ENCODE measurements at places on chromosomes 1 and 21.

DNA sequence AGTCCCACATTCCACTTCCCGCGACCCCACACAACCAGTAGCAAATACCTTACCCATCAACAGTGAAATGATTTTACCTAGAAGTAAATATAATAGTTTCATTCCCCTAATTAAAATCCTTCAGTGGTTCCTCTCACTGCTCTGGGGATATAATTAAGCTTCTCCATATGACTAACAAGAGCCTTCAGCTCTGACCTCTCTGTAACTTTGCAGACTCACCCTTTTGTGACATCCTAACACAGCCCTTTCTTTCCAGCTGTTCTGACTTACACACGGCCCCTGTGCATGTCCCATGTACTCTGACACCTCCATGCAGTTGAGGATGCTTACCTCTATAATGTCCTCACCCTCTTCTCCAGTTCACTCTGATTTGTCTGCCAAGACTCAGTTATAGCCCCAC lies 137.3 kb upstream of the SPAG17 start:
- DNase-seq, result no peak

GRCh38 chr1:240093120-240093961 lies 1.7 kb downstream of the FMN2 start:
- peak; percentile 62 for DNase-seq

DNA sequence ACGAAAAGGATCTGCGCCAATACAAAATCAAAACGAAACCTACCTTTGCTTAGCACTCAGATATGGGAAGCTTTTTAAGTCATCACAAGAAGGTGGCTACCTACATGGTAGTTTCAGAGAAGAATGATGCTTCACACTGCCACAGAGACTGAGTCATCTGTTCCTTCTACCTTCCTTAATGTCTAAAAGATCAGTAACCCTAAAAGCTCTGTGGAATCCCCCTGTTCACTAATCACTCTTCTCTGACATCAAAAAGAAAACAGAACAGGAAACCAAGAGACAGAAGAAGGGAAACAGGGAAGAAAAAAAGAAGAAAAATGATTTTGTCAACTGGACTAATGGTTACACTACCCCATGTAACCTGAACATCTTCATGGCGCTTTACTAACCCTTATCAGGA lies 177.2 kb downstream of the SMYD3 start:
- DNase-seq, result no peak

DNA sequence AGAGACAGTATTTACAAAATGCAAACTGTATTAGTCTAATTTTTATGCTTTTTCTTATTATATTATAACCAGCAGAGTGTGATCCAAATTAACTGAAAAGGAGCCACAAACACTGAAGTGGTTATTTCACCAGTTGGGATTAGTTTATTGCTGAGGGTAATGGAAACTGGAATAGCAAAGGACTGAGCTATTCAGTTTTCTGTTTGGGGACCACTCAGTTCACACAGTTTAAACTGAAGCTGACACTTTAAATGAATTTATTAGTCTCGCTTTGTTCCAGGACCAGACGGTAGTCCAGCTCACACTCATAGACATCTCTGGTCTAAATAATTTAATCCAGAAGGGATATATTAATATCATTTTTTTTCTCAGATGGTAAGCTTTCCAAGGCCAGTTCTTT lies 410.7 kb downstream of the LTN1 start:
- DNase-seq, result no peak

GRCh38 chr1:151326619-151327222 lies 495 bp downstream of the PI4KB start:
- peak; percentile 70 for DNase-seq

DNA sequence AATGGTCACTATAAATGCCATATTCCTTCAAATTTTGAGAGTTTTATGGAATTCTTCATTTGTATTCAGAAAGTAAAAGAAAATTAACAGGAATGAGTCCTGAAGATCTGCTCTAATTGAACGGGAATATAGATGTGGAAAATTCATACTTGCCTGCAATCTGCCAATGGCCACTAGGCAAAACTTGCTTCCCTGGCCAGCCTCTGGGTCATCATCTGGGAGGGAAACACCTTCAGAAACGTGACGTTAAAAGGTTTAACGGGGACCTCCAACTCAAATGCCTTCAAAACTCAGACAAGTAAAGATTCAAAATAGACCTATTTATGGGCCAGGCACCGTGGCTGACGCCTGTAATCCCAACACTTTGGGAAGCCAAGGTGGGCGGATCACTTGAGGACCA lies 21.7 kb upstream of the CTSK start:
- DNase-seq, result no peak

DNA sequence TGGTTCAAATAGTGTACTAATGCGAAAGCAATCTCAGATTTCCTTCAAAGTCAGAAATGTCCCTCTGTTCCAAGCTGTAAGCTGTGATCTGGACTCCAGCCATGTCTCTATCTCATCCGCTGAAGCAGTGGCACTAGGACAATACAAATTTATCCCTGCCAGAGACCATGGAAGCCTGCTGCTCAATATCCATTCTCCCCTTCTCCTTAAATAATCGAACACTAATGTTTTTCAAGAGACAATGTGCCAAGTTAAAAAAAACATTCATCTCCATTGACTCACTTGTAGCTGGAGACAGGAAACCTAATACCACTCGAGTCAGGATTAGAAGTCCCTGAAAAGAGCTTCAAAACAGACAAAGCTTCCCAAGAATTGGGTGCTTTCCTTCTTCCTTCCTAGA lies 38.5 kb upstream of the PGBD5 start:
- no peak for DNase-seq

GRCh38 chr1:198141668-198142351 lies 15.0 kb upstream of the NEK7 start:
- no peak for DNase-seq

- DNase-seq, result peak; percentile 86
These were observed 4.6 kb downstream of the DMAP1 start for GRCh38 chr1:44217809-44218410.

DNA sequence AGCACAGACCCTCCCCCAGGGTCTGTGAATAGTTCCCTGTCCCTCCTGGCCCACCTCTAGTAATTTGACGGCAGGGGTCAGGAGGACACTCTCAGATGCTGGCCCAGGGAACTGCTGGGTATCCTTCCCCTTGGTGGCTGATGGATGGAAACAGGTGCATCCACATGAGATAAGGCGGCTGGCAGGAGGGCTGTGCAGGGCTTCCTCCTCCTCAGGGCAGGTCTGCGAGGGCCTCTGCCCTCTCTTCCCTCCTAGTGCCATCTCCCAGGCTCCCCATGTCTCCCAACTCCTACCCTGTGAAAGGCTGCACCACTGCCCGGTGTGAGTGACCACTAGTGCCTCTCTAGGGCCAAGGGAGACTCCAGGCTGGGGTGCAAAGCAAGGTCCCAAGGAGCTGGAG lies 123.9 kb downstream of the GLIS1 start:
- no peak for DNase-seq

GRCh38 chr1:98487620-98488019 lies 173.9 kb upstream of the SNX7 start:
- no peak for DNase-seq

DNA sequence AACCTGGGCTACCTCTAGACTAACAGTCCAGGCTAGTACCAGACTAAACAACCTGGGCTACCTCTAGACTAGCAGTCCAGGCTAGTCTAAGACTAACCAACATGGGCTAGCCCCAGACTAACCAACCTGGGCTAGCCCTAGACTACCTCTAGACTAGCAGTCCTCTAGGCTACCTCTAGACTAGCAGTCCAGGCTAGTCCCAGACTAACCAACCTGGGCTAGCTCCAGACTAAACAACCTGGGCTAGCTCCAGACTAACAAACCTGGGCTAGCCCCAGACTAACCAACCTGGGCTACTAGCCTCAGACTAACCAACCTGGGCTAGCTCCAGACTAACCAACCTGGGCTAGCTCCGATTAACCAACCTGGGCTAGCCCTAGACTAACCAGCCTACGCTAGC lies 2.0 kb downstream of the TFF2 start:
- no peak for DNase-seq

- no peak for DNase-seq
These were observed 74.4 kb downstream of the RWDD3 start for GRCh38 chr1:95308276-95309030.

- no peak for DNase-seq
These were observed 624 bp downstream of the KIFAP3 start for GRCh38 chr1:170073893-170074249.

DNA sequence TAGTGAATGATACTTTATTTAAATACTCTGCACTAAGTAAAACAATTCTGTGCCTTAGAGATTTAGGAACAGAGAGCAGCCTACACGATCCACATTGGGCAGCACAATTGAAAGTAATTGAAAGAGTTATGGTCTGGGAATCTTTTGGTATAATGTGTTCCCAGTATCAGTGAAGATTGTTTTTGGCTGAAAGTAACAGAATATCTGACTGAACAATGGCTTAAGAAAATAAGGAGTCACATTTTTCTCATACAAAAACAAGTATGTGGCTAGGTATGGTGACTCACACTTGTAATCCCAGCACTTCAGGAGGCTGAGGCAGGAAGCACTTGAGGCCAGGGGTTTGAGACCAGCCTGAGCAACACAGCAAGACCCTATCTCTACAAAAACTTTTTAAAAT lies 306.2 kb downstream of the NFIA start:
- no peak for DNase-seq

DNA sequence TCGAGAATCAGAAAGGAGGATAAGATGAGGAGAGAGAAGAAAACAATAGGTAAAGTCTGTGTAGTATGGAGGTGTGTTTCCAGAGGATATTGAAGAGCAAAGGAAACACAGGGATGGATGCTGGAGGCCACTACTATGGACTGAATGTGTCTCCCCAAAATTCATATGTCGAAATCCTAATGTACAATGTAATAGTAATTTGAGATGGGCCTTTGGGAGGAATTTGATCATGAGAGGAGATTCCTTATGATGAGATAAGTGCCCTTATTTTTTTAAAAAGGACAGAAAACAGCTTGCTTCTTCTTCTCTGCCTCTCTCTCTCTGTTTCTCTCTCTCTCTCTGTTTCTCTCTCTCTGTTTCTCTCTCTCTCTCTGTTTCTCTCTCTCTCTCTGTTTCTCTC lies 602.2 kb upstream of the ADAMTS5 start:
- no peak for DNase-seq

DNA sequence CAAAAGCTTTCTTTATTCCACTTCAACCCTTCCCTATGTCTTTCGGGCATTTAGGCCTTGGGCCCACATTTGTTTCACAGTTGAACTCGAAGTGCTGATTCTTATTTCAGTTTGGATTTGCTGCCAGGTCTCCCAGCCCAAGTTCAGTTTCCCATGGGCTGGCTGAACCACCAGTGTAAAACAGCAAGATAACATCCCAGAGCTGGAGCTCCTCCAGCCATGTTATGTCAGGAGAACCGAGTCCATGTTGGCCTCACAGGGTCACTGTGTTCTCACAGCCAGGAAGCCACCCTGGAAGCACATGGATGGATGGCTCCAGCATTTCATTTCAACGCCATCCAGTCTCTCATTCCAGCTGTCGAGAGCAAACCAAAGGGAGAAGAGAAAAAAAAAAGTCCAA lies 45.2 kb upstream of the RXRG start:
- no peak for DNase-seq

All from WERI-Rb-1 (cell line).